ENCODE measurements at places on chromosomes 6 and 20. TPM values are rescaled to one million over a fixed set of nuclear protein-coding genes. Genes with fewer than 3 reads are reported as not detected.
A peak's percentile ranks its signal among the peaks of the same experiment; 100 is the strongest.

DNA sequence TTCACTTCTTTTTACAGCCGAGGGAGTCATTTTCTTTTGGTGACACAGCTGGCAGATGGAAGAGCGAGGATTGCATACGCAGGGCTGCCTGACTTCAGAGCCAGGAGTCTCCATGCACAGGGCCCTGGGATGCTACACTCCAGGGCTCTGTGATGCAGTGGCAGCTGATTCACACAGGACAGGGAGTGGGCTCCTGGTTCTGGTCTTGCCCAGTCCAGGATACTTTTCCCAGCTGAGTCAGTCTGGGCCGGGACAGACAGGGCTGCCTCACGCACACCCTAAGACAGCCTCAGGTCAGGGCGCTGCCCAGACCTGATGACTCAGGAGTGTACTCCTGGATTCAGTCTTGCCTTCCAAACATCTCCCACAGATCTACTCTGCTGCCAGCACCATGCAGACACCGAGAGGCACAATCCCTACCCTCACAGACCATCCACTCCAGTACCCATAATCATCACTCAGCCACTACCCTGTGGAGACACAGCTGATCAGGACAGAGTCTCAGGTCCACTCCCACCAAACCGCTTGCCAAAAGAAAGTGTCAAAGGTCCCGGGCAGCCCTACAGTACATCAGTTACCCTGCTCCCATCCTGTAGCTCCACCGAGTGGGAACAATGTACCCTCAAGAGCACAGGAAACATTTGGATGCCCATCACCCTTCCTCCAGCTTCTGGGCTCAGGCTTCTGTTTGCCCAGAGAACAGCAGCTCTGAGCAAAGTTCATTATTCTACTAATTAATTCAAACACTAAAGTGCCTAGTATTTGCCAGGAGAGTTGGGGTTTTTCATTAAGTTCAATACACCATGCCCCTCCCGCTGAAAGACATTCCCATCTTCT, 11.5 kb downstream of the SDC4 start:
- H3K27me3 ChIP-seq, result no peaks in the 10 kb centered on the region
- H3K4me3 ChIP-seq, result no peak overlapping the region
- peaks cover 45% of the 10 kb centered on the region for H3K4me1 ChIP-seq
- DNase-seq, result no peak
- H3K36me3 ChIP-seq, result peaks cover 30% of the 10 kb centered on the region

DNA sequence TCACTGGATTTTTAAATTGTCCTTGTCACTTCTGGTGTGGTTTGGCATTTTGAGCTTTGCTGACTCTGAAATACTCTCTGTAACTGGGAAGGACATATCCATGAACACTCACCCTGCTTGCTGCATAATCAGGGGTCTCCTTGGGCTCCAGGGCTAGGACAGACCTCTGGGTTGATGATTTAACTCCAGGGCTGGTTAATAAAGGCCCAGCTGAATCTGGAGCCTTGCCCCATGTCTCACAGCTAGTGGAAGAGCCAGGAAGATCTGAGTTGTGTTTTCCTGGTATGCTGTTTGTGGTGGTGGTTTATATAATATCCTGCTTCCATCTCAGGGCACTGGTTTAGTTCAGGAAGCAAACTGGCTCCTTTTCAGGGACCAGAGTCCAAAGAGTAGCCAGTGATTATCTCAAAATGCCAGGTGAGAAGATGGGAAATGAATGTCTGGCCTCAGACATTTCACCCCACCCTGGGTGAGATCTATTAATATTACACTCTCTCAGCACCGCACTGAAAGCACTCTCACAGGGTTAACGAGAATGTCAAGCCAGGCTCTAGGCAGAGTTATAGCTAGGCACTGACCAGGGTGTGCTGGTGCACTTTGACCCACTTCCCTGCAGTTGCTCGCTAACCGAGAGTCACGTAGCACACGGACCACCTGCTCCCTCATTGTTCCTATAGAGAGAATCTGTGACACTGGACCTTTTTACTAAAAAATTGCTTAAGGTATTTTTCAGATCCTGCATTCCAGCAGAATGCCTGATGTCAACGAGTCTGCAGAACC, 90.1 kb upstream of the SLC22A16 start:
- H3K27me3 ChIP-seq, result no peaks in the 10 kb centered on the region
- H3K4me3 ChIP-seq, result no peak overlapping the region
- peaks cover 5% of the 10 kb centered on the region for H3K4me1 ChIP-seq
- H3K36me3 ChIP-seq, result peaks cover 2% of the 10 kb centered on the region

DNA sequence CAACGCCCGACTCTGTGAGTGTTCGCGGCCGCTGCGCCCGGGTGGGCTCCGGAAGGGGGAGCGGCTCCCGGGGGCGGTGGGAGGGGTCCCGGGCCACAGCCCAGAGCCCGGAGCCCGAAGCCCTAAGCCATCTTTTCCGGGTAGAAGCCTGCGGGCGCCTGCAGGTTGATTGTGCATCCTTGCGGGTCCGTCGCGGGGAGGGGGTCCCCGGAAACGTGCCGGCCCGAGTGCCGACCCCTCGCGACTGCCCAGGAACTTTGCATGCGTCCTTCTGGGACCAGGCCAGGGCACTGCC, 413 bp downstream of the PTPRA start:
- peak overlapping the region; percentile 92 for H3K4me3 ChIP-seq
- H3K27me3 ChIP-seq, result no peaks in the 10 kb centered on the region
- DNase-seq, result peak; percentile 57

- DNase-seq, result no peak
- no peak overlapping the region for H3K4me3 ChIP-seq
Observed at GRCh38 chr6:2978923-2979322, 7.6 kb upstream of the SERPINB6 start.

GRCh38 chr20:4455301-4455701, 266.4 kb upstream of the PRND start:
- H3K27me3 ChIP-seq, result no peaks in the 10 kb centered on the region
- H3K4me1 ChIP-seq, result no peaks in the 10 kb centered on the region
- H3K36me3 ChIP-seq, result no peaks in the 10 kb centered on the region
- H3K27ac ChIP-seq, result no peak overlapping the region
- no peak for DNase-seq

DNA sequence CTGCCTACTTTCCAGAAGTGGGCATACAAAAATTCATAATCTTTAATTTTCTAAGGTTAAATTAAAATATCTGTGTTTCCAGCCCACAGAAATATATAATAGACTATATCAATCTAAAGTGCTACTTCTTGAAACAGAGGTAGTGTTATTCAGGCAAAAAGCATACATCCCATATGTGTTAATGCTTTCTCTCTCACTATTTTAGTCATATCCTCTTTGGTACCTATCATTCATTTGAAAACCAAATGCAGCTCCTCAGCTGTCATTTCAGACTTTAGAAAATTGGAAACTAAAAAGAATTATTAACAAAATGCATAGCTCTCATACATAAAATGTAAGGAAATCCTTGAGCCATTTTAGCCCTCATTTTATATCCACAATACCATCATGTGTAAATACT, 925 bp downstream of the FHL5 start:
- H3K27me3 ChIP-seq, result peaks cover 17% of the 10 kb centered on the region
- DNase-seq, result no peak
- H3K4me1 ChIP-seq, result no peaks in the 10 kb centered on the region
- no peak overlapping the region for H3K27ac ChIP-seq

DNA sequence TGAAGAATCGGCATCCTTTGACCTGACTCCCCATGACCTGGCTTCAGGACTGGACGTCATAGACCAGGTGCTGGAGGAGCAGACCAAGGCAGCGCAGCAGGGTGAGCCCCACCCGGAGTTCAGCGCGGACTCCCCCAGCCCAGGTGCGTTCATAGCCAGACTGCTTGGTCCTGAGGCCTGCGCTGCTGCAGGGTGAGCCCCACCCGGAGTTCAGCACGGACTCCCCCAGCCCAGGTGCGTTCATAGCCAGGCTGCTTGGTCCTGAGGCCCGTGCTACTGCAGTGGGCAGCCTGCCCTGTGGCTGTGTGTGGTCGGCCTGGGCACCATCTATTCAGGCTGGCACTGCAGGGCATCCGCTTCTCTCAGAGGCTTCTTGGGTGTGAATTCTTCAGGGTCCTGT, 15.8 kb downstream of the RTEL1 start:
- no peak overlapping the region for H3K27ac ChIP-seq
- peaks cover 20% of the 10 kb centered on the region for H3K36me3 ChIP-seq
- no peaks in the 10 kb centered on the region for H3K4me1 ChIP-seq
- DNase-seq, result no peak
- no peaks in the 10 kb centered on the region for H3K27me3 ChIP-seq

GRCh38 chr20:35992713-35993335, 24.4 kb downstream of the CNBD2 start:
- DNase-seq, result peak; percentile 27
- no peaks in the 10 kb centered on the region for H3K36me3 ChIP-seq
- H3K27ac ChIP-seq, result no peak overlapping the region
- H3K4me1 ChIP-seq, result no peaks in the 10 kb centered on the region
- no peak overlapping the region for H3K4me3 ChIP-seq

DNA sequence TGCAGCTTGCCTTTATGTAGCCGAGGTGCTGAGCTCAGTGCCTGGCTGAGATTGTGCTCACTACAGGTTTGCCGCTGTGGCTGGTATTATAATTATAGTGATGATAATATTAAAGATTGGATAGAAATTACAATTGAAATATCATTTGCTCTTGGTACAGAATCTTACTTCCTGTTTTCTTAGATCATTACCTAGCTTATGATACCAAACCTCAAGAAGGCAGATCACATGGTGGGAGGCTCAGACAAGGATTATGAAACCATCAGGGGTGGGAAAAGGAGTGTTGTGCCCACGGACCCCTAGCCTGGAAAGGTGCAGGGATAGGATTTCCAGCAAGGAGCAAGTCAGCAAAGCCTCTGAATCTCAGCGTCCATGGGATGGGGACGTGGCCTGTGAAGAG, 70.6 kb downstream of the IGF2R start:
- no peak overlapping the region for H3K4me3 ChIP-seq
- H3K4me1 ChIP-seq, result peaks cover 45% of the 10 kb centered on the region
- no peaks in the 10 kb centered on the region for H3K27me3 ChIP-seq
- H3K36me3 ChIP-seq, result peaks cover 60% of the 10 kb centered on the region
- no peak for DNase-seq

DNA sequence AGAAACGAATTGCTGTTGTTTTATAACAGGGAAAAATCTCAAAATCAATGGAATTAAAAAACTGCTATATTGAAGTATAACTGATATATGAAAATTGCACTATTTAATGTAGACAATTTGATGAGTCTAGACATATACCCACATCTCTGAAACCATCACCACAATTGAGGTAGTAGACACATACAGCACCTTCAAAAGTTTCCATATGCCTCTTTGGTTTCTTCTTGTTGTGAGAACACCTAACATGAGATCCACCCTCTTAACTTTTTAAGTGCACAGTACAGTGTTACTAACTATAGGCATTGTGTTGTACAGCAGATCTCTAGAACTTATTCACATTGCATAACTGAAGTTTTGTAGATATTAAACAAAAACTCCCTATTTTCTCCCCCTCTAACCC, 14.0 kb upstream of the SLC17A5 start:
- peaks cover 22% of the 10 kb centered on the region for H3K27me3 ChIP-seq
- H3K36me3 ChIP-seq, result no peaks in the 10 kb centered on the region
- no peak overlapping the region for H3K27ac ChIP-seq
- no peak for DNase-seq
- peaks cover 23% of the 10 kb centered on the region for H3K4me1 ChIP-seq
- no peak overlapping the region for H3K4me3 ChIP-seq

DNA sequence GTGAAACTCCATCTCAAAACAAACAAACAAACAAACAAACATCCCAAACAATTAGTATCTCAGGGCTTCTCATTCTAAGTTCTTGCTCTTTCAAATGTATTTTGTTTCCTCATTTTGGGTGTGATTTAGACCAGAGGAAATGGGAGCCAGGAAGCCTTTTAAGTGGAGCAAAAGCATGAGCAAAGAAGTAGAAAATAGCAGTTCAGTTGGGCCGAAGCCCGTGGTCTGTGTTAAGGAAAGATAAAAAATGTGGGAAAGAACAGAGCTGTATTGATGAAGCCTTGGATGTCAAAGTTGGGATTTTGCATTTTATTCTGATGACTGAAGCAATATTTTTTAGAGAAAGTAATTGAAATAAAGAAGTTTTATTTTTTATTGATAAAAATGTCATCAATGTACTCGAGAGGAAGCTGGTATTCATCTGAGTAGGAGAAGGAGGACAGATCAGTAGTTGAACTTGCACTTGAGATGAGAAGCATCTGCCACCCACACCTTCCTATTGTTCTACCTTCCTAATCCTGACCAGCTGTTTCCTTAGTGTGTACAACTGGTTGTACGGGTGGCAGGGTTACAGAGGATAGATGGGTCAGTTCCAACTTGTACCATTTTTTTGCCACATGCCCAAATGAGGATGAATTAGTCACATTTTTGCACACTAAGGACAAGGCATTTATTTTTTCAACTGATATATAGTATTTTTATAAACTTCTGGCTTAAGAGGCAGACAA, 56.1 kb downstream of the KIAA0408 start:
- no peaks in the 10 kb centered on the region for H3K27me3 ChIP-seq
- DNase-seq, result no peak
- H3K4me1 ChIP-seq, result peaks cover 18% of the 10 kb centered on the region
- no peak overlapping the region for H3K4me3 ChIP-seq

- H3K36me3 ChIP-seq, result no peaks in the 10 kb centered on the region
- H3K4me3 ChIP-seq, result no peak overlapping the region
- no peak overlapping the region for H3K27ac ChIP-seq
- DNase-seq, result no peak
Observed at GRCh38 chr6:77264970-77265369, 198.3 kb downstream of the HTR1B start.

- peaks cover 7% of the 10 kb centered on the region for H3K27me3 ChIP-seq
- H3K36me3 ChIP-seq, result no peaks in the 10 kb centered on the region
- H3K27ac ChIP-seq, result no peak overlapping the region
- no peaks in the 10 kb centered on the region for H3K4me1 ChIP-seq
Observed at GRCh38 chr20:59455402-59456341, 148.7 kb upstream of the PHACTR3 start.

- H3K27me3 ChIP-seq, result no peaks in the 10 kb centered on the region
- H3K4me3 ChIP-seq, result no peak overlapping the region
- no peaks in the 10 kb centered on the region for H3K4me1 ChIP-seq
- H3K36me3 ChIP-seq, result no peaks in the 10 kb centered on the region
- H3K27ac ChIP-seq, result no peak overlapping the region
- DNase-seq, result no peak
Observed at GRCh38 chr6:8530785-8531435, 95.6 kb upstream of the SLC35B3 start.

DNA sequence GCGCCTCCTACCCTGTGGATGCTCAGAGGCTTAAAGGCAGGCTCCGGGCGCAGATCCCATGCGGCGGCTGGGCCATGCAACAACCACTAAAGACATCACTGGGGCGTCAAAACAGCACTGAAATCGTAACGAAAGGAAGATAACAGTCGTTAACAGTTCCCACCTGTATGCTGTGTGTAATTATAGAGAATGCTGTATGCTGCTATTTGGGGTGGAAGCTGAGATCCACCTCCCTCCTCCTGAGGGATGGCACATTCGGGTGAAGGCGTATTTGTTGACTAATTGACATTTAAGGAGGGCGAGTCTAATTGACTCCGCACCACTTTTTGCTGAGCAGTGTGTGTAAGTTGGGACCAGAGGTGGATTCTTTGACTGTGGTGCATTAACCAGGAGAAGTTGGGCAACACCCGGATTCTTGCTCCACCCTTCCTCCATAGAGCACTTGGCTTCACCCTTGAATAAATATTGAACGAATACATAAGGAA, 687 bp downstream of the SLC35A1 start:
- peak overlapping the region; percentile 97 for H3K27ac ChIP-seq
- H3K4me1 ChIP-seq, result peaks cover 14% of the 10 kb centered on the region
- H3K36me3 ChIP-seq, result no peaks in the 10 kb centered on the region
- peaks cover 7% of the 10 kb centered on the region for H3K27me3 ChIP-seq
- DNase-seq, result no peak

TCF19 gene
- total RNA-seq, result 75.9 TPM

TNFRSF21 gene
- total RNA-seq, result 3.5 TPM

SLC17A2 gene
- total RNA-seq, result 0.10 TPM

ENPP5 gene
- not detected for total RNA-seq

NOTCH4 gene
- 0.73 TPM for total RNA-seq

PNPLA1 gene
- total RNA-seq, result not detected

PRSS16 gene
- 0.98 TPM for total RNA-seq

RUNX2 gene
- total RNA-seq, result 12.7 TPM
